Esophagus mucosa (tissue), 1 donor: ENCODE measurements at places on chromosomes 2 and 18. TPM values are rescaled to one million over a fixed set of nuclear protein-coding genes. Genes with fewer than 3 reads are reported as not detected.

SLC14A1 gene
- 0.52 TPM for total RNA-seq

ZSWIM2 gene
- total RNA-seq, result not detected

SCYGR1 gene
- total RNA-seq, result not detected

GAL3ST2 gene
- not detected for total RNA-seq

IL1B gene
- 4.1 TPM for total RNA-seq

ATRAID gene
- total RNA-seq, result 75.0 TPM

BOLL gene
- not detected for total RNA-seq

CD8A gene
- total RNA-seq, result 0.44 TPM
